ENCODE measurements at places on chromosomes 5 and 9. TPM values are rescaled to one million over a fixed set of nuclear protein-coding genes. Genes with fewer than 3 reads are reported as not detected.

IFNK gene
- not detected for polyA plus RNA-seq

CYLC2 gene
- polyA plus RNA-seq, result not detected

CCDC152 gene
- polyA plus RNA-seq, result 15.3 TPM

OTP gene
- polyA plus RNA-seq, result not detected

FOXD1 gene
- polyA plus RNA-seq, result 49.5 TPM

PCDHB16 gene
- 5.6 TPM for polyA plus RNA-seq

TAF11L5 gene
- not detected for polyA plus RNA-seq

FBXL7 gene
- polyA plus RNA-seq, result 26.9 TPM

SH3TC2 gene
- polyA plus RNA-seq, result 0.85 TPM

RNF130 gene
- 85.3 TPM for polyA plus RNA-seq

GRCh38 chr5:156879665-156880285 is 29.7 kb downstream of the PPP1R2B start:
- DNase-seq, result no peak

DNA sequence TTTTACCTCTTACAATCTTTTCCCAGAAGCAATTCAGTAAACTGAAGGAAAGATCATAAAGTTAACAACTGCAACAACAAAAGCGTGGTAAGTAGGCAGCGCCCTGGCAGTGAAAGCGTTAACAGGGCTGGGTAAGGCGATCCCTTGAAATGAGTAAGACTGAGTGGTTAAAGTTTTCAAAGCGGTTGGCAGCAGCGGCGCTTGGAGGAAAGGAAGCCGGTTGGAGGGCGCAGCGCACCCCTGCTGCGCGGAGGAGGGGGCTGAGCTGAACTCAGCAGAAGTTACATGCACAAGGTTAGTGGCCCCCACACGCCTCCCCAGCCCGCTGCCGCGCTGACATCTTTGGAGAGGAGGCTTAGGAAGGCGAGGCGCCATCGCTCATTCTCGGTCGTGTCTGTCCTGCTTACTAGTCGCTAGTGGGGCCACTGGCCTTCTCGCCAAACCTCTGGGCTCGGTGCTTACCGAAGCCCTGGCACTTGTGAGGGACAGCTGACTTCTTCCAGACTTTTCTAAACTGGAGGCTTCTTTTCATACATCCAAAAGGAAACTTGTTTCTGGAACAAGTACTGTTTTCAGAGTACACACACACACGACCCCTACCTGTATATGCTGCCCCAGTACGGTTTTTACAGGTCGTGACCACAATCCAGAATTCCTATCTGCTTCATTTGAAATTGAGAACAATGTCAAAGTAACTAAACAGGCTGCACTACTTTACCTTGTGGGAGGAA is at the start of gene SH3RF2:
TSS of gene SH3RF2 (plus strand) at position 178 of the 731 bp plus-strand sequence. CDS start 1,351 bp downstream, outside the sequence.
- DNase-seq, result peak; percentile 70

DNA sequence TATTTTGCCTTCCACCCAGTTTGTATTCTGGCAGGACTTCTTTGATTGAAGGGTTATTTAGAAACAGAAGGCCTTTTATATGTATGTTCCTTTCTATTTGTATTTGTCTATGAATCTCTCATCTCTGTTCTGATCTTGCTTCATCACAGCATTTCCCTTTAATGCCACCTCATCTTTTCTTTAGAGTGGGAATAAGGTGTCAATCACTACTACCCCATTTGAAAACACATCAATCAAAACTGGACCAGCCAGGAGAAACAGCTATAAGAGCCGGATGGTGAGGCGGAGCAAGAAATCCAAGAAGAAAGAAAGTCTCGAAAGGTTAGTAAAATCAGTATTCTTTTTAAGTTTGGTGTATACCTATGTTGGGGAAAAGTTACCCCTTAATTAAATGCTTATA is 36.3 kb downstream of the CD180 start:
- DNase-seq, result no peak

- DNase-seq, result no peak
Observed at GRCh38 chr5:43231977-43232376, 40.0 kb downstream of the NIM1K start.

GRCh38 chr5:176538230-176538988 is 1.2 kb upstream of the RNF44 start:
- no peak for DNase-seq

DNA sequence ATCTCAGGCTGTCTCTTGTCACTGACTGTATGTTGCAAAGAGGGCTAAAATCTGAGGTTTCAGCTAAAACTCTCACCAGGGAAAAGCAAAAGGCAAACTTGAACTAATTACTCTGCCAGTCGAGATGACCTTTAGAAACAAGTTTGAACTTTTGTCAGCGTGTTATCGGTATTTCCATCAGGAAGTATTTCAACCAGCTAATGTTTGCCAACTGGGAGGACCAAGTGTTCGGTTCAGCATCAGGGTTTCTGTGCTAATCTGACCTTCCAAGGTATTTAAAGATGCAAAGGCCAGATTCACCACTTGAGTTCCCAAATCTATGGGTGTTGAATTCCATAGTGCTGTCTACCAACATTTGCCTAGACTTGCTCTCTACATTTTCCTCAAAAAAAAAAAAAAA is 230.5 kb downstream of the SLIT3 start:
- no peak for DNase-seq

DNA sequence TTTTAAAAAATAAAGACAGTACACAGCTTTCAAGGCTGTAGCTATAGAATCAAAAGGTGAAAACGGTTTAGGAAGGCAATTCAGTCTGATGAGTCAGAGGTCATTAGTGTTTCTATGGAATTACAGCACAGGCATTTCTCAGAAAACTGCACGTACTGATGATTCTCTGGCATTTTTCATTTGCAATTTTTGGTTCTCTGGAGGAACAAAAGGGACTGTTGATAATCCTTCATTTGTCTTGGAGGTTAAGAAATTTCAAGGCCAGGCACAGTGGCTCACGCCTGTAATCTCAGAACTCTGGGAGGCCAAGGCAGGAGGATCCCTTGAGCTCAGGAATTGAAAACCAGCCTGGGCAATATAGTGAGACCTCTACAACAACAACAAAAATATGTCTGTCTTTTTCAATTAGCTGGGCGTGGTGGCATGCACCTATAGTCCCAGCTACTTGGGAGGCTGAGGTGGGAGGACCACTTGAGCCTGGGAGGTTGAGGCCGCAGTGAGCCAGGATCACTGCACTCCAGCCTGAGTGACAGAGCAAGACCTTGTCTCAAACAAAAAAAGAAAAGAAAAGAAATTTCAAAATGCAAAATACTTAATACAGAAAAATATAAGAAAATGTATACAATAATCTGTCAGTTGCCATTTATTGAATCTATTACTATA is 27.3 kb downstream of the NR6A1 start:
- DNase-seq, result no peak

DNA sequence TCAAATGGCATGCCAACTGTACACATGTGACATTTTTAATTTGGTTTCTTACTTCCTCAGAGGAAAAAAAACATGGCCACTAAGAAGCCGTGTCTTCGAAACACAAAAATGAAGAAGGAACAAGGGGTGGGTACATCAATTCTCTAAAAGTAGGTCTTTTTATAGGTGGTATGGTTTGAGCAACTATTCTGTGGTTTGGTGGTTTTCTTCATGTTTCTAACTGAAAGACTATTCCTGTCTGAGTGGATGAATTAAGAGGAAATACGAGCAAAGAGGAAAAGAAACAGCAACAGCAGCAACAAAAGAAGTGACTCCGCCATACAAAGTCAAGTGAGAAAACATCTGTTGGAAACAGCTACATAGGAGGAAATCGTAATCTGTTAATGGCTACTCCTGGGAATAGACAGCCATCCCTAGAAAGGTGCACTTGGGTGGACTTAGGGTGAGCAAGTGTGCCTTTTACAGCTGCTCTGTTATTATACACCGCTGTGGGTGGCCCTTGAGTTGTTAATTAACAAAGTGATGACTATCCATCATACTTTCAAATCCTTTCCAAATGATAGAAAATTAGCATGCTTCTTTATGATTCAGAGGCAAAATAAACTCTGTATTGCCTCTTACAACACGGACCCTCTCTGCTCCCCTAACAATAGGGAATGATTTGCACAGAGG is 575.8 kb downstream of the TLE1 start:
- no peak for DNase-seq

- DNase-seq, result no peak
Observed at GRCh38 chr5:180739271-180739670, 587 bp downstream of the OR2Y1 start.

- DNase-seq, result peak; percentile 5
Observed at GRCh38 chr5:113487416-113487780, 855 bp downstream of the MCC start.

GRCh38 chr9:114565204-114565603 is 22.4 kb upstream of the ATP6V1G1 start:
- no peak for DNase-seq

DNA sequence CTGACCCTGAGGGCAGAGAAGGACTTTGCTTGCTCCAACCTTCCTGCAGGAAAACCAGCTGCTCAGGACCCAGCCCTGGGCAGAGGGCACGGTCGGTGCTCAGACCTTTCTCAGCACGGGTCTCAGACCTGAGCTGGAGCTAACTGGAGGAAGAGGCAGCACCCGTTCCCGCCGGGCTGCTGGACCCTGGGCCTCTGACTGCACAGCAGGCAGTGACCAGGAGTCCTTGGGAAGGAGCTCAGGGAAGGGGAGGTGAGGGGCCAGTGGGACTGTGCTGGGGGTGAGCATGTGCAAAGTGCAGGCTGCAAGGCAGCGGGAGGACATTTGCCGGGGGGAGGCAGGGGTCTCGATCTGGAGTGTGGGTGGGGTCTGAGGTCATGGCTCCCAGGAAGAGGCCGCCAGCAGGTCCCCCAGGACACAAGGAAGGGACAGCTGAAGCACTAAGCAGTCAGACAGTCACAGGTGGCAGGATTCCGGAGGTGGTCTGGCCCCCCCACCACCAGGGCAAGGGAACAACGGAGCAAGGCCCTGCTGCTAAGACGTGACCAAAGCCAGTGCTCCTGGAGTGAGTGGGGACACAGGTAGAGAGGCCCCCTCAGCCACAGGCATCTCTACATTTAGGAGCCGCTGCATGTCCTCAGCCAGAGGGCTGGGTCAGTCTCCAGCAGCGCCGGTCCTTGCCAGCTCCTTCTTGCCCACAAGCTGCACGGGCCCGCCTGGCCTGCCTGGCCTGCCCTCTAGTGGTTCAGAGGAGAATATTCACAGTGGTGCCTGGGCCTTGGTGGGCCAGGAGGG is 4.8 kb upstream of the DPM2 start:
- DNase-seq, result no peak

DNA sequence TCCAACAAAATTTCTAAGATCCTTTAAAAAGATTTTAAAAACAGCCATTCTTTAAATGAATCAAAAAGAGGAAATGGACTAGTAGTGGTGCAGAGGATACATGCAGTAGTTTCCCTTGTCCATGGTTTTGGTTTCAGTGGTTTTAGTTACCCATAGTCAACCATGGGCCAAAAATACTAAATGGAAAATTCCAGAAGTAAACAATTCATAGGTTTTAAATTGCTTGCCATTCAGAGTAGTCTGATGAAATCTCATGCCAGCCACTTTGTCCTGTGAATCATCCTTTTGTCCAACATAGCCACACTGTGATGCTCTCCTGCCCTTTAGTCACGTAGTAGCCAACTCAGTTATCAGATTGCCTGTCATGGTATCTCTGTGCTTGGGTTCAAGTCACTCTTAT is 286.1 kb downstream of the ANXA1 start:
- DNase-seq, result no peak

DNA sequence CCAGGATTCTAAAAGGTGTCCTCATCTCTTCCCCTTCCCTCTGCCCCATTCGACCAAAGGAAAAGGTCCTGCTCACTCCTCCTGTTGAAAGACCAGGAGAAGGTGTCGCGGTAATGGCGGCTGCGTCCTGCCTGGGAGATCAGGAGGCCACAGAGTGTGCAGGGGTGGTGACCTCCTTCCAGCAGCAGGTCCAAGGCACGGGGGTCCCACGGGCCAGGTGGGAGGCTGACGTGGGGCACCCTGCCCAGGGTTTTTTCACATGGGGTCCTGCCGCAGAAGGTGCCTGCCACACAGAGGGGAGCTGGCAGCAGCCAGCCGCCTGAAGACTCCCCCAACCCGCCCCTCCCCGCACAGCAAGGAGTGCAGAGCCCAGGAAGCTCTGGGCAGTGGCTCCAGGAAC is 22.2 kb upstream of the ADAMTS2 start:
- no peak for DNase-seq

GRCh38 chr5:41447650-41448510 is 62.5 kb downstream of the PLCXD3 start:
- no peak for DNase-seq

GRCh38 chr5:102596113-102596512 is 97.3 kb upstream of the SLCO6A1 start:
- DNase-seq, result no peak

DNA sequence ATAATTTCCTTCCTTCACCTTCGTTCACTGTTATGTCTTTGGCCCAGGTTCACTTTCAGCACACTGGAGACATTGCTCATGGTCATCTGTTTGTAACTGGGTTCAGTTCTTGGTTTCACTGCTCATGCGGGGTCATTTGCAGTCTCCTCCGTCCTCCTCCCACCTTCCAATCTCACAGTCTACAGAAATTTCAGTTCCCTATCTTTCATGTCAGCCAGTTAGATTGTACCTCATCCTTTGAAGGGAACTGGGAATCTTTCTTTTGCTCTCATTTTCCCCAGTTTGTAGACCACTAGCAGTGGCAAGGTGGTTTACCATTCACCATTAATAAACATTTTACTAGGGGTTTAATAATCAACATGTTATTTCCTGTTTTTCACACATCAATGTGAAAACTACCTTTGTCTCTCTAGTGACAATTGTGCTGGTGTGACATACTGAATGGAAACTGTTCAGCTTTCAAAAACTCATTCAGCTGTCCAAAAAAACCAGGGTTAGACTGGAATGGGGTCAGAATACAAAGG is 100.9 kb upstream of the IL6ST start:
- no peak for DNase-seq

DNA sequence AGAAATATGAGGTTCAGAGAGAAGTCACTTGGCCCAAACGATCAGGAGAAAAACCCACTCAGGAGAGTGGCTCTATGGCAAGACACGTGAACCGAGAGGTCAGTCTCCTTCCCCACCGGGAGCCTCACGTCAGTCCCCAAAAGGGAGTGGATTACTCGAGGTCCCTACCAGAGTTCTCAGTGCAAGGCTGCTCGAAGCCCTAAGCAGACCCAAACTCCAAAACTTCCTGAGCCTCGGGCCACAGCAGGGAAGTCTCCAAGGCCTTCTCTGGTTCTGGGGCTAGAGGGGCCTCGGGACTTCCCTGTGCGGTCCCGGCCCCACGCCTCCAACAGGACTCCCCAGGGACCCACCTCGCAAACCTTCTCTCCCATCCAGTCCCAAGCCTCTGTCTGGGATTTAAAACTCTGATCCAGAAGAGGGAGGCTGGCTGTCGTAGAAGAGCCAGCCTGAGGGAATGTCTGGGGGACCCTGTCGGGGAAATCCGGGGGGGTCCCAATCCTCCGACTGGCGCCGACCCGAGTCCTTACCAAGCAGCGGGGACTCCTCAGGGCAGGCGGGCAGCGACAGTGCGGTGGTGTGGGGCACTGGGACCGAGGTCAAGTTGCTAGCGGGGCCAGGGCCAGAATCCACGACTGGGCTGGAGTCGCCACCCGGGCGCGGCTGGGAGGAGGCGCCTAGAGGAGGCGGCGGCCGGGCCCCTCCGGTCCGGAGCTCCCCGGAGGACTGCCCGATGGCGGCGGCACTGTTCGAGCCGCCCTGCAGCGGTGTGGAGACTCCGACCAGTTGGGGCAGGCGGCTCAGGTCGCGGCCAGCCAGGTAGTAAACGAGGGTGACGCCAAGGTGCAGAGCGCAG is 679 bp downstream of the B4GALT1 start:
- no peak for DNase-seq

Data from left renal pelvis (tissue), 4 donors.